ENCODE measurements at places on chromosomes 12 and 14.

DNA sequence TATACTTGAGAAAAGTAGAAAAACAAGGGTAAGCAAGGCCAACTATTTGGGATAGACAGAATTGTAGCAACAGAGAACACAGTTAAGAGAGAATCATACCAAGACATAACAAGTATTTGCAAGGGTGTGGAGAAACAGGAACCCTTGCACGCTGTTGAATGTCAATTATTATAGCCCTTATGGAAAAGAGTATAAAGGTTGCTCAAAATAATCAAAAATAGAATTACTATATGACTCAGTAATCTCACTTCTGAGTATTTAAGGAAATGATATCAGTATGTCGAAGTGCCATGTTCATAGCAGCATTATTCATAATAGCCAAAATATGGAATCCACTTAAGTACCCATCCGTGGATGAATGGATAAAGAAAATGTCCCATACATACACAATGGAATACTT is 193.3 kb downstream of the PHLDA1 start:
- no peak for DNase-seq

DNA sequence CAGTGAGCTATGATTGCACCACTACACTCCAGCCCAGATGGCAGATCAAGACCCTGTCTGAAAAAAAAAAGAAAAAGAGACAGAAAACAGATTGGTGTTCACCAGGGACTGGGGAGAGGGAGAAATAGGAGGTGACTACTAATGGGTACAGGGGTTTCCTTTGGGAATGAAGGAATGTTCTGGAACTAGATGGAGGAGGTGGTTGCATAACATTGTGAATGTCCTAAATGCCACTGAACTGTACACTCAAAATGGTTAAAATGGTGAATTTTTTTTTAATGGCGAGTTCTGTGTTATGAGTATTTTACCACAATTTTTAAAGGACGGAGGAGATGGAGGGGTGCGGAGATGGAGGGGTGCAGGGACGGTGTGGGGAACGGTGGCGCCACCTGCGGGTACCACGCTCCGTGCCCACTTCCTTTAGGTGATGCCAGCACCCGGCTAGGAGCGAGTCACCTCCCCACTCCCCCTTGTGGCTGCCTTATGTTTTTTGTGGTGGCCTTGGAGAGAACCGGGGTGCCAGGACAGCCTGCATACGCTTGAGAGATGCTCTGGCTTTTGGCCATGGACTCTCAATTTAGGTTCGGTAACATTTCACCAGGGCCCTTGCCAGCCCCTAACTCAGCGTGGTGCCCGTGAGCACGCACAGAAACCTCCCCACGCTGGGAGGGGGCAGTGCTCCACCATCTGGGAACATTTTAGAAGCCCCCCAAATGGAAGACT is 16.1 kb downstream of the UBC start:
- DNase-seq, result peak; percentile 38

DNA sequence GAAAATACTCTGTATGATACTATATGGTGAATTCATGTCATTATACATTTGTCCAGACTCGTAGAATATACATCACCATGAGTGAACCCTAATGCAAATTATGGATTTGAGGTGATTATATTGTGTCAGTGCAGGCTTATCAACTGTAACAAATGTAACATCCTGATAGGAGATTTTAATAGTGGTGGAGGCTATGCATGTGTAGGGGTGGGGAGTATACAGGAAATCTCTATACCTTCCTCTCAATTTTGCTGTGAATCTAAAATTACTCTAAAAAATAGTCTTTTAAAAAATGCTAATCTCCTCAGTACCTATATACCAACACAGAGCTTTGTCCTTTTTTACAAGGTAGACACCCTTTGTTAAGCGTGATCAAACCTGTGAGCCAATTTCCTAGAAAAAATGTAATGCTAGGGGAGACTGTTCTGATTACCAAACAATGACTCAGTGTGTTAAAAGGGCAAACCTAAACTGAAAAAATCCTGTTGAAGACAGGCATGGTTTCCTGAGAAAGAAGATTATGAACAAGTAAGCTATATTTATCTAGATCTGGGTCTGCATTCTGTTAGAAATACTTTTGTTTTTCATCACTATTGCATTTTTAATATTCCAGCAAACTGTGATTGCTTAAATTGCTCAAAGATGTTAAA is 170.9 kb downstream of the DUSP6 start:
- DNase-seq, result no peak

- DNase-seq, result no peak
Measured at GRCh38 chr14:69559581-69560011, 15.1 kb downstream of the CCDC177 start.

GRCh38 chr12:70920891-70921290 is 353 bp upstream of the PTPRR start:
- DNase-seq, result no peak

GRCh38 chr14:26008290-26008689 is 589.5 kb downstream of the NOVA1 start:
- DNase-seq, result no peak

GRCh38 chr14:61202124-61202523 is 79.0 kb downstream of the TMEM30B start:
- DNase-seq, result no peak

- no peak for DNase-seq
Measured at GRCh38 chr12:116701432-116701831, 36.4 kb downstream of the SPRING1 start.

DNA sequence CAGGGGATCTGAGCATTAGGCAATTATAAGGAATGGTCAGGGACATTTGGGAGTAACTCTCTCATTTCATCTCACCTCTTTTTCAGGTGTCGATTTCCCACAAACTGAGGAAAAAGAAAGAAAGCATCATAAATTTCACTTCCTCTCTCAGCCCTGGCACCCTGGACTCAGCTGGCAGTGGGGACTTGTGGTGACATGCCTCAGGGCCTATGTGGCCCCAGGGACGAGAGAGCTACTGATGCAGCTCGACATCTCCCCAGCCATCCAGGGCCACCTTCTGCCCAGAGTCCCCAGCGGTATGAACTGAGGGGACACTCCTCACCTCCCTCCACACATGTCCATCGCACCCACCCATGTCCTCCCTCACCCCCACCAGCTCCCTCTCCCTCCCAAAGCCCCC is 11.7 kb downstream of the TNFRSF1A start:
- DNase-seq, result no peak

DNA sequence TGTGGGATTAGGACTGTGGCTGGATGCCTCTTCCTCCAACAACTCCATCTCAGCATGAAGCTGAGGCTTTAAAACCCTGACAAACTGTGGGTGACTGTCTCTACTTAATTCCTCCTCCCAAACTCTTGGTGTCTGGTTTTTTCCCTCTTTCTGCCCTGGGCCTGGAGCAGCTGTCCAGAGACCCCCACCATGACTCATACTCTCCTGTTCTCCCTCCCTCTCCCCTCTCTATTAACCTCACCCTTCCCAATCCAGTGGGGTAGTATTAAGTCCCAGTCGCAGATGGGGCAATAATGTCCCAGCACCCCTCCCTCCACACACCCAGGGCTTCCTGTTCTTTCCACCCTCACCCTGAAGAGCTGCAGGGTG is 2.0 kb upstream of the DNAJC14 start:
- no peak for DNase-seq

- DNase-seq, result no peak
Measured at GRCh38 chr14:61113561-61114225, 132.6 kb downstream of the SLC38A6 start.

GRCh38 chr14:32468955-32469354 is 139.9 kb downstream of the AKAP6 start:
- no peak for DNase-seq

DNA sequence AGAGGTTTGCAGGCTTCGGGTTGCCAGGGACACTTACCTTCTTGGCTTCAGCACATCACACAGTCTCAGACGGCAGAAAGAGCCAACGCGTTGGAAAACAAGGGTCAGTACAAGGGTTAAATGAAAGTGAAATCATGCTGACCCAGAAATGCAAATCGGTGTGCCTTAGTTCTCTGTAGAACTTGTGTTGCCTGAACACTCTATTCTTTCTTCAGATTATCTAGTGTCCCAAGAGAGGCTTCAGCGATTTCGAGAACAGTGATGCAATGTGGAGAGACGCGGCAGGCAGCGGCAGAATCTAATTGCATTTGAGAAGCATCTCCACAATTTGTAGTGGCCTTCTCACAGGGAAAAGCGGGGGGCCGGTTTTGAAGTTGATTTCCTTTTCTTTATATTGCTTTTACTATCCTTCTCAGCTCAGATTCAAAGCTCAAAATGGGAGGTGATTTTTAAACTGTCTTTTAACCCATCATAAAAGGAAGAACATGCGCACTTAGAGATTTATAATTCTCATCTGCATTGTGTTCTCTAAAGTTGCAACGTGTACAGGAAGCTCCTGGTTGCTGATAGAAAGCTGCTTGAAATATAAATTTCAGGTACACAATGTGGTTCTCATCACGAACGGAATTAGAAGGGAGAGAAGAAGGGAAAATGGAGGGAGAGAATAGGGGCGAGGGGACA is 67.8 kb upstream of the EGLN3 start:
- DNase-seq, result no peak

DNA sequence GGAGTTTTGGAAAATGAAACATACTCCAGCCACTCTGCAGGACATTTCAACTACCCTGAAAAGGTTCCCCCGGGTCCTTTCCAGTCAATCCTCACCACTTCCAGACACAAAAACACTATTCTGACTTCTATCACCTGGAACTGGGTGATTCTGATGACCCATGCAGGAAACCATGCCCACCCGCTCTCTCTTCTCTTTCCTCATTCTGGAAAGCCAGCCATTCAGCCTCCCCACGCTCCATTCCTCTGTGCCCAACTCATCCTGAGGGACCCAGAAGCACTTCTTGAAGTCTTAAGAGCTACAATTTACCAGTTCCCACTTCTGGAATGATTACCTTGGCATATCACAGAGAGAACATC is 3.2 kb downstream of the CCDC88C start:
- DNase-seq, result no peak

DNA sequence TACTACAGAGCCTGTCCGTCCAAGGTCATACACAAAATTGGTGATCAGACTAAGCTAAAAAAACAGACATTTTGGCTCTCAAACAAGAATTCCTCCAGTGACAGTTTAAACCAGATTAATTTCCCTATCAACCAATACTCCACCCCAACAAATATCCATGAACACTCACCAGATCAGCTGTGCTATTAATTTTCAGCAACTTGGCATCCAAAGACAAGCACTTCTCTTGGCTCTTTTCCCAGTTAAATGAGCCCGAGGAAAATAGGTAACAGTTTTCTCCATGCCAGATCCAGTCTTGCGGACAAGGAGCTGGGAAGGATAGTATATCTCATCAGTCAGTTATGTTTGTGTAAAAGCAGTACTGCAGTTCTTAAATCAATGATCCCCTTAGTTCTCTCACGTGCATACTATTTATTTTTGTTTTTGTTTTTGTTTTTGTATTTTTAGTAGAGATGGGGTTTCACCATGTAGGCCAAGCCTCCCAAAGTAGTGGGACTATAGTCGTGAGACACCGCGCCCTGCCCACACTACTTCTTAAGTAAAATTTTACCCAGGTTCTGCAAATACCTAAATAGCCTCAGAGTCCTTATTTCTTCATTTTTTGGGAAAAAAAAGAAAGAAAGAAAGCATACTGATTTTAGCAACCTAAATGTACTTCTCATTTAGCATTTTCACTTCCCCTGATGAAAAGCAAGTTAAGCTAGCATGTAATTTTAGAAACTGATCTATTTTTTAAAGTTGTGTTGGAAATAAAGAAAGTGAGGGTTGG is 11.1 kb downstream of the OLR1 start:
- DNase-seq, result no peak

Measured in stimulated activated CD4-positive, alpha-beta T cell treated with anti-CD3 and anti-CD28 coated beads, TNF-alpha, amount 100 ng/mL, for 1 hour (primary cell).